ENCODE measurements at places on chromosomes 6 and 20.

DNA sequence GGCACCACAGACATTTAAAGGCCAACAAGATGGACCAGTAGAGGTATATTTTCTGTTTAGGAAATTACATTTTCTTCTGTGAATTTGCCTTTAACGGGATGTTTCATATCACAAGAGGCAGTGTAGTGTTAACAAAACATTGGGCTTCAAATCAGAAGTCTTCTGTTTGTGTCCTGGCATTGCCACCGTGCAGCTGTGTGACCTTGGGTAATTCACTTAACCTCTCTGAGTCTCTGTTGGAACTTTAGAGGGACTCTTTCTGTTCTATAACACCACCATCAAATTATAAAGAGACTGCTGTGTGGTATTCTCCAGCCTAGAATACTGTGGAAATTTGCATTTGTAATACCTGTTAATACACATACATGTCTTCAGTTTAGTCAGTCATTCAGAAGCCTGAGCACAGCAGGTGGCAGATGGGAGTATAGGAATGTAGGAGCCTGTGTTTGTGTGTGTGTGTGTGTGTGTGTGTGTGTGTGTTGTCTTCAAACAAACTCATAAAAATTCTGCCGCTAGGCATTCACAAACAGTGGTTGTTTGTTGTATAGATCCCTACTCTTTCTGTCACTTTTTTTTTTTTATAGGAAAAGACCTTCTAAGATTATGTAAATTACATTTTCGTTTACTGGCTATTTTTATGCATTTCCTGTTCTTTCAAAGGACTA lies 22.6 kb downstream of the UST start:
- DNase-seq, result no peak

- DNase-seq, result no peak
Observed at GRCh38 chr20:3222635-3223600, 13.6 kb downstream of the ITPA start.

DNA sequence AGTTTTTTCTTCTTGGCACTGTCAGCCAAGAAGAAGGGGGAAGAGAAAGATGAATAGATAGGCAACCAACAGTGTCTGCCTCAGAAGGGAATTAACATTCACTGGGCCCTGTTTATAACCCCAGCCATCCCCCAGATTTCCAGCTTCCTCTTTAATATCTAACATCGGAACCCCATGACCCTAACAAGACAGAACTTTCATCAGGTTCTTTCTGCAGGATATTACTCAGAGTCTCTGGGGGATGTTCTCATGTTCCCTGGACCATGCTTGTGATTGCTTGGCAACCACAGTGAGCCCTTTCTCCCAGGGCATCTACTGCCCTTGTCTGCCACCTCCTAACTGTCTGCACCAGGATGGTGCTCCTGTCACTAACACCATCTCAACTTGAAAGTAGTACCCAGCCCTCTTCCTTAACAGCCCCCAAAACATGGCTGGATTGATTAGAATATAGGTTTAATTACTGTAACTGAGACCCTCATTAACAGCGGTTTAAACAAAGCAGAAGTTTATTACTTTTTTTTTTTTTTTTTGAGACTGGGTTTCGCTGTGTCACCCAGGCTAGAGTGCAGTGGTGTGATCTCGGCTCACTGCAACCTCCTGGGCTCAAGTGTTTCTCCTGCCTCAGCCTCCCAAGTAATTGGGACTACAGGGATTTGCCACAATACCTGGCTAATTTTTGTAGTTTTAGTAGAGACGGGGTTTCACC lies 12.0 kb upstream of the PTPN1 start:
- DNase-seq, result no peak

DNA sequence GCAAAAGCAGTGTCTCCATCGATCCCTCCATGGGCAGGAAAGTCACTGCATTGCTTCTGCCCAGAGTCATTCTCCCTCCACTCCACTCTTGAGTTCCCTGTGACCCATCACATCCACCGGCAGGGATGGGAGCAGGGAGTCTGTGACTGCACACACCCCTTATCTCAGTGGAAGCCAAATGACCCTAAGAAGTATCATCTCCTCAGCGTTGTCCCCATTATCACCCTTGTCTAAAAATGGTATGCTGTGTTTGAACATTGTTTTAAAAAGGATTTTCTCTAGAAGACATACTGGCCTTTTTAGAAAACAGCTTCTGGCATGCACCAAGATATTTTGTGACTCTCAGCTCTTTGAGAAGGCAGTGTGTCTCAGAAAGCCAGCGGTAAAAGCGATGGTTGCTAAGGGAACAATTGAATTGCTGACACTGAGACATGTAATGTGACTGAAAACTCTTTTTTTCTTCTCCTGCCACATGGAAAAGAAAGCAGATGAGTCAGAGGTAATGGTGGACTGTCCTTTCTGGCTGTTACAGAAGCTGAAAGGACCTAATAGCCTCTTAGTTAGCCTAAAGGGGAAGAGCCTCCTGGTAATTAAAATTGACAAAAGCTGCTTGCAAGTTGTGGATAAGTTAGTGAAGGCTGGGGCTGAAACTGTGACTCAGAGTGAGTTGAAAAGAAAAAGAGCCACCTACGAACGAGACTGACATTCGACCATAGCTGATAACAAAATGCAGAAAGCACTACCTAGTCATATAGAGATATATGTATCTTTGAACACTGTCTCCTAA lies 120.5 kb downstream of the MAP3K7 start:
- no peak for DNase-seq

DNA sequence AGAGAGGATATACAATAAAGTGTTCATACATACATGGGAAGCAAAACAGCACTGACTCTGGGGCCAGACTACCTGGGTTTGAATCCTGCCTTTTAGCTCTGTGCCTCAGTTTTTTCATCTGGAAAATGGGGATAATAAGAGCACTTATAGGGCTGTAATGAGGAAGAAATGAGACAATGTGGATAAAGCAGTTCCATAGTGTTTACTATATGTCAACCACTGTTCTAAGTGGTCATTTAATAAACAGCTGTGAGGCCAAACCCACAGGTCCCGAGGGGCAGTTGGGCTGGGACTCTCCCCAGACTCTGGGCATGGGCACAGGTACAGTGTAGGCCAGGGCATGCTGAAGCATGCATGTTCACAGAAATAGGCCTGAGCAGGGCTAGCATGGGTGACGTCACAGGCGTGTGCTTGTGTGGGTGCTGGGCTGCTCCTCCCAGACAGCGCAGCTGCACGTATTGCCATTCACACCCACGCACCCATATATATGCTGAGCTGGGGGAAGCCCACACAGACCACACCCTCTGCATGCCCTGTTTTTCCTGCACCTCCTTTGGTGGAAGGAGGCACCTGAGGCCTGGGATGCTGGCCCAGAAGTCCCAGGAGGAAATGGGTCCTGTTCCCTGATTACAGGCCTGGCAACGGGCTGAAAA lies 3.5 kb upstream of the PLCG1 start:
- DNase-seq, result no peak

GRCh38 chr6:37059344-37060194 lies 54.1 kb downstream of the FGD2 start:
- no peak for DNase-seq

- no peak for DNase-seq
Observed at GRCh38 chr6:149265945-149266344, 51.6 kb upstream of the TAB2 start.

GRCh38 chr6:146913842-146914488 lies 290.3 kb upstream of the STXBP5 start:
- DNase-seq, result no peak

DNA sequence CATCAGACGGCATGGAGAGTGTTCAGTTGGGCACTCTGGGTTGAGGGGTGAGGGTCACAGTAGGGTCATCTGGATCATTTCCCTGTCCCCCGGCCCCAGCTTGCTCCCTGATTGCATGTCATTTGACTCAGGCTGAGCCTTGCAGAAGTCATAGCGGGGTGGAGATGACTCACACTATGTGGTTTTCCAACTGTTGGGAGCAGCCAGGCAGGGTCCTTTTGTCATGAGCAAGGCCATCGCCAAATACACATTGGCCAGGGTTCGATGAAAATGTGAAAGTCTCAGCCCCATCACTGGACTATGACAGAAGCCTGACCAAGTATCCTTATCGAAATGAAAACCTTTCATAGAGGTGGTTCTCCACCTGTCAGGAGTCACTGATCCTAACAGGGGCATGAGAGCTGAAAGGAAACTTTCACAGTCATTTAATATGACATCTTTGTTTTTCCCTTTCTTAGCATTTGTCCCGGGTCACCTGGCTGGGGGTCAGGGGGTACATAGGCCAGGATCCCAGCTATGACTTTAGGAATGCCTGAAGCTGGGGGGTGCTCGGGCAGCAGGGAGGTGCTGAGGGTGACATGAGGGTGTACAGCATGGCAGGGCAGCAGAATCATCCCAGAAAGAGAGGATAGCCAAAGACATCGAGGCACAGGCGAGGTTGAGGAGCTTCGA lies 70.2 kb upstream of the CD93 start:
- DNase-seq, result no peak

- DNase-seq, result no peak
Observed at GRCh38 chr6:85404564-85405174, 45.2 kb upstream of the NT5E start.
